Gastroesophageal sphincter (tissue), 4 donors: ENCODE measurements at places on chromosomes 7 and 10.
A peak's percentile ranks its signal among the peaks of the same experiment; 100 is the strongest.

- no peak for ATAC-seq
Observed at GRCh38 chr10:89651205-89651915, 6.3 kb upstream of the PANK1 start.

DNA sequence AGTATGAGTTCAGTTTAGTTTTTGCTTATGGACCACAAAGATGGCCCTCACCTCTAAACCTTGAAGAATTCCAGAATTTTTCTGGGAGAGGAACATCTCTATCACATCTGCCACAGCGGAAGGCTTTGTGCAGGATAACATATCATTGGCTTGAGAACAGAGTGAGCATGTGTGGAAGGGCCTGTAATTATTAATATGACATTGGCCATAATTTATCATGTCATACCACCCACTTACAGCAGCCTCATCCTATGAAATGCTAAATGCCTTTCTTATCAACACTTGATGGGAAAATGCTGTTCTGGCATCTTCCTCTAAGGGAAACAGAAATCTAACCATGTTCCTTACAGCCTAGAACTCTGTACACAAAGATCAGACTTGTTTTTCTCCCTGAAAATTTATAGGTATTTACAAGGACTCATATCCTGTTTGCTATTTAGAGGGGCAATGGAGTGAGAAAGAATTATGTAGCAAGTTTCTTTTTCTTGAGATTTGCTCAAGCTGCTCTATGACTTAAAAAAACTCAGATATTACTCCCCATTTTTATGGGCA, 817.3 kb downstream of the LRMDA start:
- ATAC-seq: no peak

DNA sequence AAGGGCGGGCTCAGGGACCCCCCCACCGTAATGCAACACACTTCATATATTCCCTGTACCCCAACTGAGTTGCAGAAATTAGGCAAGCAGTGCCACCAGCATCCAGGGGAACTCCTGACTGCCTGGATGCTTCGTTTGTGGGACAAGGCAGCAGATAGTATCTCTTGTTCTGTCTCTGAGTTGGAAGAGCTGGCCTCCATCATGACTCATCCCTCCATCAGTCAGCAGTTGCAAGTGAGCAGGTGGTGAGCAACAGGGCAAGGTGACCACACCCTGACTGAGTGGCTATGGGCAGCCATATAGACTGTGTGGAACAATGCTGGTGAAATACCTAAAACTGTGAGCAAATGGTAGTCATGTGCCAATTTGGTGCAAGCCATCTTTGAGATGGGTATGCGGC, 22.8 kb upstream of the ADAMTS14 start:
- ATAC-seq: no peak

GRCh38 chr7:88866265-88866863, 70.8 kb upstream of the TEX47 start:
- ATAC-seq: no peak

DNA sequence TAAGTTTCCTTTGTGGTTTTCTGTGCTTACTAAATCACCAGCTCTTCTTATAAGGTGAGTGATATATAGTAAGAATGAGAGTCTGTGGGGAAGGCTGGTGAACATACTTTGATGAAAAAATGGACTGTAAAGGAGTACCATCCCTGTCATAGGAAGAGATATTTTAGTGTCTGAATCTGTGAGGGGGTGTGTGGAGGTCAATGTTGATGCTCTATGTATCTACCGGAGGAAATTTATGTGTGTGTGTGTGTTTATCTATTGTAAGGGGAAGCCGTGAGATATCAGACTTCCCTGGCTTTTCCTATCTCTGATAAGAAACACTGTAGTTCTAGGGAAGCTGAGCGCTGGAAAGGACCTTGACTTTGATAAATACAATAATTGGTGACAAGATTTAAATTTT, 179.0 kb downstream of the PCDH15 start:
- no peak for ATAC-seq

DNA sequence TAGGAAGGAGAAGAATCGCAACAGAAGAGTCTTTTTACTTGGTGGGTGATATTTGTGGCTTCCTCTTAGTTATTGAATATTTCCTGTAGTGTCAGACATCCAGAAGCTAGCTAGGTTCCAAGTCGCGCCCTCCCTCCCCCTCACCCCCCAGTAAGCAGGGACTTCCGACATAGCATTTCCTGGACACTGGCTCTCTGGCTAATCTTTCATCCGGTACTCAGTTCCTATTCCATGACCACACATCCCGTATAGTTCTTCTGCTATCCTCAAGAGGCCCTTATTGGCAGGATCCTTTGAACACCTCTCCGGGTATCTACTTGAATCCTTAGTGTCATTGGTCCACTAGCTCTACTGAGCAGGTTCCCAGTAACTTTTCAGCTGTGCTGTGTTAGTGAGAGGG, 167.8 kb downstream of the HDAC9 start:
- ATAC-seq: no peak

GRCh38 chr10:23088609-23089008, 6.8 kb upstream of the MSRB2 start:
- ATAC-seq: no peak

DNA sequence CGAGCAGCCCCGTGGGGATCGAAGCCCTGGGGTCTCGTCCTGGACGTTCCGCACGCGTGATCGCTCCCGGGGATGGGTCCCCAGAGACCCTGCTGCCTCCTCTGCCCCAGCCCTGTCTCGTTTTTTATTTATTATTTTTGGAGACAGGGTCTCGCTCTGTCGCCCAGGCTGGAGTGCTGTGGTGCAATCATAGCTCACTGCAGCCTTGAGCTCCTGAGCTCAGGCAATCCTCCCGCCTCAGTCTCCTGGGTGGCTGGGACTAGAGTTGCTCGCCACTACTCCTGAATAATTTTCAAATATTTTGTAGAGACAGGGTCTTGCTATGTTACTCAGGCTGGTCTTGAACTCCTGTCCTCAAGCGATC, 319 bp upstream of the STX1A start:
- ATAC-seq: peak; percentile 23

DNA sequence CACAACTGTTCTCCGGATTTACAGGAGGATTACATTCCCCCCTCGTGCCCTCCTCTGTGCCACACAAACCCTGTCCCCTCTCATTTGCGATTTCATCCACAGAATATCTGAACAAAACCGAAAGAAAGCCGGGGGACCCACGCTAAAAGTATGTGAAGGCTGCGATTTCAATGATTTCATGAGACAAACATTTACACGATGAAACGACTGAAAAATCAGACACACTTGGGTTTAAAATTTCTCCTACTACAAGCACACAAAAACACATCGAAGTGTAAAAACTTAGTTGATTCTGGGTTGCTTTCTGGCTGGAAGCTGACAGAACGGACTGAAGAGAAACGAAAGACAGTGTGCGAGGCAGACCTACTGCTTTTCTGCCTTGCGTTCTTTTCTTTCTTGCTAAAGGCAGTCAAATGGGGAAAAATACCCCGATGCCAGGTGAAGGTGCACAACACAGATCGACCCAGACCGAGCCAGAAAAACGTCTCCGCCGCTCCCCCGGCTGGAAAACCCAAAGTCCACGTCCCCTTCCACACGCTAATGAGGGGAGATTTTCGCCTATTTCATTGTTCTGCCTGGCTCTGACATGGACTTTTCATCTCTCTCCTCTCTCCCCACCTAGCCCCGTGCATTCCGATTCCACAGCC, 1.2 kb downstream of the HIPK2 start:
- no peak for ATAC-seq

DNA sequence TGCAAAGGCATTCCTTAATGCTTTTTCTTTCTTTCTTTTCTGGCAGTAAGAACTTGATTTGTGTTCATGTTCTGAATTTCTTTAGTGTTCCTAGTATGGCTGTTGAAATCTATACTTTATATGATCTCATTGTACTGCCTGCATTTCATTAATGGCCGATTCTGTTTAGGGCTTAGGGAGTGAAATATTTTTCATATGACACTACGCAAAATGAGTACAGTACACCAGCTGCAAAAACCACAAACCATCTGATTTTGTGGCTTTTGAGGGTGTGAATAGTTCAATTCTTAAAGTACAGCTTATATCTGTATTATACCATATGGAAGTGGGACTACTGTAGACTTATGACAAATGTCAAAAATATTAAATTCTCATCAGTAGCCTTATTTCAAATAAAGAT, 69.1 kb upstream of the FOXP2 start:
- no peak for ATAC-seq

DNA sequence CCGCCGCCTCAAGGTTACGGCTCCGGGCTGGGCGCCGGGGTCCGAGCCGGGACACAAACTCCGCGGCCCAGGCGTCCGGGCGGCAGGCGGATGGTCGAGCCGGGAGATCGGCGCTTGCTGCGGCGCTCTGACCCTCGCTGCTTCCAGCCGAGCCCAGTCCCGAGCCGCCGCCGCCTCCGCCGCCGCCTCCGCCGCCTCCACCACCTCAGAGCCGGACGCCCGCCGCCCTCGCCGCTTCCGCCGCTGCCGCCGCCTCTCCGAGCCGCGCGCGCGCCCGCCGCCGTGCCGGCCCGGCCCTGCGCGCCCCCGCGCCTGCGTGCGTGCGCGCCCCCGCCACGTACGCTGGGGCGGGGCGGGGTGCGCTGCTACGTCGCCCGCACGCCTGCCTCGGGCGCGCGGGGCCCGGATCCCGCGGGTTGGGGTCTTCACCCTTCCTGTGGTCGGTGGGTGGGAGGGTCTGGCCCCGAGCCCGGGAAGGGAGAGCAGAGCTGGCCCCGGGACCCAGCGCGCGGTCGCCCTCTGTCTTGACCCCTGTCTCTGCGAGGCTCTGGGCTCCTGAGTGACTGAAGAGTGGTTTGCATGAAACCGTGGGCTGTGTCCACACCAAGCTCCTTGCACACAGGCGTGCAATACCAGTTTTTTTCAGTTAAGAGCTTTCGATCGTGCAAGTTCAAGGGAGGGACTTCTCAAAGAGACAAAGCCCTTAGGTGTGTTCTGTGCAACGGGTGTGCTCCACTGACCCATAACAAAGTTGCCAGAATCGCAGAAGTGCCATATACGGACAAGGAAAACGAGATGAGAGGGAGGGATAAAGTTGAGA, at the start of gene SMURF1:
TSS of gene SMURF1 (minus strand) at position 256 of the 820 bp plus-strand sequence. CDS start 328 bp downstream, outside the sequence.
- peak; percentile 75 for ATAC-seq

DNA sequence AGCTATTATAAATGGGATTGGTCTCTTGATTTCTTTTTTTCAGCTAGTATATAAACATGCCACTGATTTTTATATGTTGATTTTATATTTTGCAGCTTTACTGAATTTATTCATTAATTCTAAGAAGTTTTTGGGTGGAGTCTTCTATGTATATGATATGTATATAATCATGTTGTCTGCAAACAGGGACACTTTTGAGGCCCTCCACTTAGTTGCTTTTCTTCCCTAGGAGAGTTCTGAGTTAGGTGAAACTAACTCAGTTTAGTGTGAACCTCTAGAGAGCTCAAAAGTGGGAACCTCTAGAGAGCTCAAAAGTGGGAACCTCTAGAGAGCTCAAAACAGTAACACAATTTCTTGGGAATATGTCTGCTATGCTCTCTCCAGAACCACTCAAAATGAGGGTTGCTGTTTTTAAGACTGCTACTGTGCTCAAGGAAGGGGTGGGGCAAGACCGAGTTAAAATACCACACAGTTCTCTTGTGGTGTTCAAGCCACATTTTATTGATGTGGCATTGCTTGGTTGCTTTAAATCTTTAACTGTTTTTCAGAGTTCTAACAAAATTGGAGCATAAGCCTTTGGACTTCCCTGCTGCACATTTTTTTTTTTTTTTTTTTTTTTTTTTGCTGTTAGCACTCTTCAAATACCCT, 13.2 kb downstream of the CCDC7 start:
- ATAC-seq: no peak

GRCh38 chr7:76395965-76396726, 13.4 kb downstream of the SSC4D start:
- ATAC-seq: no peak

DNA sequence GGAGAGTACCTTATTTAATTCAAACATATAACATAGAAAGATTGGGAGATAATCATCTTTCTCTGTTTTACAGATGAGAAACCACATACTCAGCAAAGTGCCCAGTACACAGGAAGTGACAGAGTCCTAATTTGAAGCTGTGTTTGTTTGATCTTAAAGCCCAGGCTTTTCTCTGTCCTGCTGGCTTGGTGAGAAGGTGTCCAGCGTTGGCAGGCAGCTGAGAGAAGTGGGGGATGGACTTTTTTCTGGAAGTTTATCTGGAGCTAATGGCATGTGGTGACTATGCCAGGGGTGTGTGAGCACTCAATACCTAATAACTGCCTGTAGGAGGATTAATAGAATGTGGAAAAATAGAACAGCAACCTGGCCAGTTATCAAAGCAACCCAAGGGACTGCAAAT, 60.8 kb downstream of the NPSR1 start:
- ATAC-seq: no peak

DNA sequence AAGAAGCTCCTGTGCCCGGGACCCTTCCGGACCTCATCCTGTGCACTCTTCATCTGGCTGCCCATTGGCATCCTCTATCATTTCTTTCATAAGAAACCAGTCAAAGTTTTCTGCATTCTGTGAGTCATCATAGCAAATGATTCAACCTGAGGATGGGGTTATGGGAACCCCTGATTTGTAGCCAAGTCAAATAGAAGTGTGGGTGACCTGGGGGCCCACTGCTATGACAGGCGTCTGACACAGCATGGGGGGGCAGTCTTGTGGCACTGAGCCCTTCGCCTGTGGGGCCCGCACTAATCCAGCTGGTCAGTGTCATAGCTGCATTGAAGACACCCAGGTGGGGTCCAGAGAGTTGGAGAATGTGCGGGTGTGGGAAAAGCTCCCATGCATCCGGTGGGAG, 230.4 kb downstream of the USP6NL start:
- ATAC-seq: no peak

DNA sequence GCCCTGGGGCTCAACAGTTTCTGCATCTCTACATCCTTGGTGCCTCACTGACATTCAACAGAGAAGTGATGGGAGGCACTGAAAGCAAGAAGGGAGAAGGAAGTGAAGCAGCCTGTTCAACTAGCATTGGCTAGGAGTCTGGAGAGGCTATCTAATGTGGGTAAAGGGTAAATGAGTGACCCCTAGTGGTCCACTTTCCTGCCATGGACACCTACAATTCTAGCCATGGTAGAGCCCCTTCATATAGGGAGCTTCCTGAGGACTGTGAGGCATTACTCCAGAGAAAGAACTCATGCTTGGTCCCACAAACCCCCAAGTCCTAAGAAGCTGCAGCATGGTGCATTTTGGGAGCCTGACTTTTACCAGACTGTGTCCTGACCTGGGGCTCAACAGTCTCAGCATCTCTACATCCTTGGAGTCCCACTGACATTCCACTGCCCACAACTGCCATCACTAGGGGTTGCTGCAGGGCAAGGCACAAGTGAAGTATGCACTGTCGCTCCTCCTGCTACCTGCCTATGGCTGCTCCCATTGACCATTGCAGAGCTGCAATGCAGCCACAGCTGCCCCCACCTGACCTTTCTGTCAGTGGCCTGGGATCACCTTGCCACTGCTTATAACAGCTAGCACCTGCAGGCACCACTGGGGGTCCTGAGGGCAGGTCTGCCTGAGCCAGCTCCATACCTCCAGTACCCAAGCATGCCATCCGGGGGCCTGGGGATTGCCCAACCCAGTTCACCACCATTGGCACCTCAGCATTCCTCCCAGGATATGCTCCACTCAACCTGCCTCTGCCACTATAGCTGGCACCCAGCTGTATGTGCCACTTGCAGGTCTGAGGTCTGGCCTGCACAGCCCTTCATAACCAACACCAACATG, 44.1 kb upstream of the CDK6 start:
- ATAC-seq: peak; percentile 39

- peak; percentile 19 for ATAC-seq
Observed at GRCh38 chr10:78028438-78029268, 662 bp downstream of the POLR3A start.
